ENCODE measurements at places on chromosomes 6 and 20.

GRCh38 chr6:141551318-141551717 lies 581.4 kb upstream of the GJE1 start:
- ATAC-seq: no peak

DNA sequence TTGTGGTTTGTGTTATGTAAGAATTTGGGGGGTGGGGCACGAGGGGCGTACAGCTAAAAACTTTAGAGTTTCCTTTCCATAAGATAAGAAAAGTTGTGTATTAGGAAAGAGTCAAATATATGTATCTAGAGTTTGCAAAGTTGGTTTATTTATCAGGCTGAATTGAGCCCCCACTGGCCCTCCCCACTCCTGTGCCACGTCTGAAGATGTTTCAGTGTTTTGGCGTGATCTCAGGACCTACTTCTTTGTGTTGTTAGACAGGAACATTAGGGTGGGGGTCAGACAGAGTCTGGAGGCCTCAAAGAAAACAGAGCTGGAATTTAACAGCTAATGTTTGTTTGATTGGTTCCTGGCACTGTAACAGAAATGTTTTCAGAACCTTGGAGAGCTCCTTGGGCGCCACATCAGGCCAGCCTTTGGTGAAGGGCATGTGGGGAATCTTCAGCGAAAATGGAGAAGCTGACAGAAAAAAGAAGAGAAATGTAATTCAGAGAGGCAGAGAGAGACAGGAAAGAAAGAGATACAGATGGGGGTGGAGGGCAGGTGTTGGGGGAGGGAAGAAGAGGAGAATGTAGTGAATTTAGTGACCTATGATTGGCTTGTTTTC lies 674 bp downstream of the NRSN1 start:
- peak; percentile 61 for ATAC-seq

- ATAC-seq: no peak
Observed at GRCh38 chr20:16719421-16719820, 10.4 kb upstream of the SNRPB2 start.

DNA sequence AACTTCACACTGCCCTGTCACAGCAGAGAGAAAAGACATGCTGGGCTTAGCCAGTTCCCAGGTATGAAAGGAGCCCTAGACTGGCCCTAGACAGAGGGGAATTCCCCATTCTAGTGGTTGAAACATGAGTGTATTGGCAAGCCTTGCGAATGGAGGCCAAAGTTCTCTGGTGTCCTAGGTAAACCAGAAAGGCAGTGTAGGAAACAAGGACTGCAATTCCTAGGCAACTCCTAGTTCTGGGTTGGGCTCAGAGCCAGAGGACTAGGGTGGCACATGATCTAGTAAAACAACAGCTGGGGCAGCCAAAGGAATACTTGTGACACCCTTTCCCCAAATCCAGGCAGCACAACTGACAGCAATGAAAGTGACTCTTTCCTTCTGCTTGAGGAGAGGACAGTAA lies 265.0 kb upstream of the EPHA7 start:
- ATAC-seq: no peak

- no peak for ATAC-seq
Observed at GRCh38 chr6:134589512-134589911, 271.6 kb upstream of the SGK1 start.

DNA sequence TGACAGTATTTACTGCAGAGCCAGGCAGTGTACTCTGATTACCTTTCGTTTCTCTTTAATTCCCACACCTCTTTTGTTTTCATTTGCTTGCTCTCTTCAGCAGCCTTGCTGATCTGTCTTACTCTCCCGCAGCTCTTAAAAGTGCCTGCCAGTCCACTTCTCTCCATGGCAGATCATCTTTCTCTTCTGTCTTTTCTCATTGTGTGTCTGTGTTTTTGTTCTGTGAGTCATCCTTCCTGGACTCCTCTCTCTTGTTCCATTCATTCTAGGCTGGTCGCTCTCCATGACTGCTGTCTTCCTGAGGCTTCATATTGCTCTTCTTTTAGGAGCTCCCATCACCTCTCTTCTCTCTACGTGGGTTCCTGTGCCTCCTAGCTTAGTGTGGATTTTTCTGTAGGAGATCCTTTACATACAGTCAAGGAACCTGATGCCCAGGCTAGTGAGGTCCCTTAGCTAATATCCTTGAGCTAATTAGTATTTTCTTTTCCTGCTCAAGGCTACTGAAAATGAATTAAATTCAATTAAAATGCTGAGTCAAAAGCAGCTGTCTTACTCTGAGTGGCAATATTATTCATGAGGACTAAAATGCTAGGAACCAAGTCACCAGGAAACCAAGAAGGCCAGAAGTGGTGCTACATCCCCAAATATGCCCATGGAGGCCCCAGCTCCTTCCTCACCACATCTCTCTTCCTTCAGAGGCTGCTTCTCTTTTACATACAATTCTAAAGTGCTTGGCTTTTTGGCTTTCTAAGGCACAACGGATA lies 86.1 kb downstream of the SLX4IP start:
- ATAC-seq: peak; percentile 94

GRCh38 chr20:52852714-52853113 lies 119.4 kb upstream of the TSHZ2 start:
- no peak for ATAC-seq

- ATAC-seq: no peak
Observed at GRCh38 chr6:36985417-36985807, 584 bp downstream of the MTCH1 start.

DNA sequence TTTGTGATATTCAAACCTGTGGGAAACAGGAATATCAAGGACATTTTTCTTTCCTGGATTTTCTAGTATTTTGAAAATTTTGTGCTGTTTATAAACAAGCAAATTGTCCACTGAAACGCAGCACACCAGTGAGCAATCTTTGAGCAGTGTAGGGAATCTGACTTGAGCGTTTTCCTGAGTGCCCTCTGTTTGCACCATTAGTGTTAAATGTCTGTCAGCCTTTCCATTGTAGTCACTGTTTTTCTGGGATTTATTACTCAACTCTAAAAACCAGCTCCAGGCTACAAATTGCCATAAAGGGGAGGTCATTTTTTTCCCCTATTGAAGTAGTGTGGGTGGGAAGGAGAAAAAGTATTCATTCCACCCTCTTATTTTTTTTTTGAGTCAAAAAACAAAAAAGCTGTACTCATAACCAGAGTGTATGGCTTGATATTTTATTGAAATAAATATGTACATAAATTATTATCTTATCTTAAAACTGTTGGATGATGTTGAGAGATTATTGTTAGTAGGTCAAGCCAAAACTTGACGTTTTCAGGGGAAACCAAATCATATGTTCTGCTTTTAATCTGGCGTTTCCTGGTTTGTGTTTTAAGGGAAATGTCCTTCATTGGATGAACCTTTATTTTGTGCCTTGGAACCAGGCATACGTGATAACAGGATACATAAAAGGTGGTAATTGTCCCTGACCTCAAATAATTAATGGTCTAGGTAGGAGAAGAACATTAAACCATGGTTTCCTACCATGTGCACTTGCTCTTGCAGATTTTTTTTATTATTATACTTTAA lies 51.8 kb downstream of the TSHZ2 start:
- ATAC-seq: peak; percentile 90

DNA sequence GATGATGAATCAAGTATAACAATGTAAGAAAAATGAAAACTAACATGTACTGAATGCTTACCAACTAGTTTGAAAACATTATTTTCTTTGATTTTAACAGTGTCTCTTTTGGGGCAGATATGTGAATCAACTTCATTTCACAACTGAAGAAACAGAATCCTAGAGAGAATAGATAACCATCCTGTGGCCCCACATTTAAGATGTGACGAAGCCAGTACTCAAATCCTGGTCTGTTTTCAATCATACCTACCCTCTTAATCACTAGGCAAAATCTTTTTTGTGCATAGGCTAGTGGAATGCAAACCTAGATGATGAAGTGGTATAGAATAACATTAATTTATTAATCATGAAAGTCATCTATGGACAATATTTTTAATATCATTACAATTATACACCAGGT lies 371.6 kb upstream of the EPHA7 start:
- no peak for ATAC-seq

DNA sequence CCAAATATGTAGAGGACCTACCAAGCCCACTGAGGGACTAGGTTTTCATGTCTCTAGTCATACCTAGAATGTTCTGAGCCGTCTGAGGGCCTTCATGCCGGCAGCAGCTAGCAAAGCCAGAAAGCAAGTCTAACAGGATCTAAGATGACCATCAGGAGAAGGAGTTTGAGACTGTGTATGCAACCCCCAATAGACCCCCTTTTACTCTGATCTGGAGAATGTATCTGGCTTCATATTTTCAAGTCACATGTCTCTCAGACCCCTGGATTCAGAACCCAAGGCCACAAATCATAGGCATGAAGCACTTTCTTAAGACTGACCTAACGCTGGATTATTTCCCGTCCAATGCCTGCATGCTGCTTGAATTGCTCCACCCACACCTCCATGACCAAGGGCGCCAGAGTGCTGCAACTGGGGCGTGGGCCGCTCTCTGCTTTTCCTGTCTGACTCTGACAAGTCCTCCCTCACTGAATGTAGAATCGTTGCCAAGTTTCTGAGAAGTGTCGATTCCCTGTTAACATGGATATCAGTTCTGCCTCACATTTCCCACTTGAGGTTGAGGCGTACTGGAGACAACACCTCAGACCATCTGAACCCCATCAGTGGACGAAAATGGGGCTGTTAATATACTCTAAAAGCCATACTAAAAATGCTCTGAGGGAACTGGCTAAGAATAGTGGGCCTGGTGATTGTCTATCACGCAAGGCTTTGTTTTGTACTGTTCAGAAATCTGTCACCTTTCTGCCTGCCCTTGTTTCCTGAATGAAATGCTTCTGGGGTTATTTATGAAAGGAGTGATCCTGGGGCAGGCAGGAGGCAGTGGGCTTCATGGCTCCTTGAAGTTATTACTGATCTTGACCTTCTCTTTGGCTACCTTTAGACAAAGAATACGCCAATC lies 23.9 kb upstream of the ASXL1 start:
- ATAC-seq: peak; percentile 93

DNA sequence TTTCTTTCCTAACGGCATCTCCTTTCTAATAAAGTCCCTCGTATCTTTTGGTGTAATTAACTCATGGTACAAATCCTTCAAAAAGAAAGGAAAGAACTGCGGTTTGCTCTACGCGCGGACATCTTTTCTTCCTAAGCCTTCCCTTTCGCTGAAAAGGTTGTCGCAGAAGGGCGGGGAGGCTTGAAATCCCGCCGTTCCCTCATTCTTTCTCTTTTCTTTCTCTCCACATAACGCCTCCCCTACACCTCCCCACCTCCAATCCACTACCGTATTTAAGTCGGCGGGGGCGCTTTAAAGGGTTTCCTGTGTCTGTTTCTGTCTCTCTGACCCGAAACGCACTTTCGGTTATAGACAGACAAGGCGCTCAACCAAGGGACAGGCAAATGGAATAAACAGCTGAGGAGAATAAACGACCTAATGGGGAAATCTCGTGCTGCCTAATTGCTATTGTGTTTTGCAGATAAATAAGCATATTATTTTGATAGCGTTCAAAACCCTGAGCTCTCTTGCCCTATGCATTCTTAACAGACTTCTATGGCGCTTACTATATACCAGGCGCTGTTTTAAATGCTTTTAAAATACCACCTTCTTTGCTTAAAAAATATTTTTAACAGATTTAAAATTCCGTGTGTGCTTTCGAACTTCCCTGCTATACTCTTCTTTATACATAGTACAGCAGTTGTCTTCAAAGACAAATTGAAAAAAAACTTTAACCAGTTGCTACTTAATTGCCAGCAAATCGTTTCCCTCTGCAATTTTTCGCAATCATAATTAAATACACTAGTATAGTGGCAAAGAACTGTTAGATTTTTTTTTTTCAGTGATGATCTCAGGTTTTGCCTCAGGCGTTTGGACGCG lies 2.5 kb upstream of the HEY2 start:
- ATAC-seq: no peak

GRCh38 chr6:161085246-161085645 lies 93.7 kb downstream of the MAP3K4 start:
- ATAC-seq: no peak

GRCh38 chr6:45830441-45831139 lies 185.1 kb downstream of the CLIC5 start:
- ATAC-seq: no peak

DNA sequence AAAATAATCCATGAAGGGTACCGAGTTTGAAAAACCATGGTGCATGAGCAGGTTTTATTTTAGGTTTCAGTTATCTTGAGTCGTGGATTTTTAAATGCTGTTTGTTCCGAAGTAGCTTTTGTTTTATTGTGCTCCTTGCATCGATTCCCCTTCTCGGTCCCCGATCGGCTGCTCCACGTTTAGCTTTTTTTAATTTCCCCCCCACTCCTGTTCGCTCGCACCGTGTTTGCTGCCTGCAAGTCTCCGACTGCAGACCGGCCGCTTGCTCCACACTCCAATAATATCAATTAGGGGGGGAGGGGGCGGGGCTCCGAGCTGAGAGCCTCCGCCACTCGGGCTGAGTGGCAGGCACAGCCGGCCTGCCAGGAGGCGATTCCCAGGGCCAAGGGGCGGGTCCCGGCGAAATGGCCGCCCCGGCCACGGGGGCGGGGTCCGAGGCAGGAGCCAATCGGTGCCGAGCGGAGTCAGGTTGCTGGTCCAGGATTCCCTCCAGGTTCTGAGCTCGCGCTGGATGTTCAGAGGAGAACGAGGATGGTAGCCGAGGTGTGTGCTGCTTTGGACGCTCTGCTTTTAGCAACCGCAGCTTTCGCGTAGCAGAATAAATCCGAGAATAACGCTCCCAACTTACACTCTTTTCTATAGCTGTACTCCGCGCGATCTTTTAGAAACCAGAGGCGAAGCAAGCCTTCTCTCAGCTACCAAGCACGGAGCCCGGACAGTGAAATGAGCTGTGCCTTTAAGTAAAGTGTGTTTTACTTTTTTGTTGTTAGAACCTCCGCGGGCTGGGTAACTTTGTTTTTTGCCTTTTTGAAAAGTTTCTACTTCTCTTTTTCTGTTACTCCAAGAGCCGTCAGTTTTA lies at the start of gene EPHA7:
TSS of gene EPHA7 (minus strand) at position 256 of the 859 bp plus-strand sequence. CDS start at position 38, 218 bp downstream.
- ATAC-seq: peak; percentile 90

- no peak for ATAC-seq
Observed at GRCh38 chr6:30184417-30185031, 21.2 kb downstream of the TRIM15 start.

GRCh38 chr20:24895898-24896658 lies 53.0 kb upstream of the CST7 start:
- no peak for ATAC-seq

- no peak for ATAC-seq
Observed at GRCh38 chr20:61570646-61571195, 318.7 kb downstream of the CDH4 start.

DNA sequence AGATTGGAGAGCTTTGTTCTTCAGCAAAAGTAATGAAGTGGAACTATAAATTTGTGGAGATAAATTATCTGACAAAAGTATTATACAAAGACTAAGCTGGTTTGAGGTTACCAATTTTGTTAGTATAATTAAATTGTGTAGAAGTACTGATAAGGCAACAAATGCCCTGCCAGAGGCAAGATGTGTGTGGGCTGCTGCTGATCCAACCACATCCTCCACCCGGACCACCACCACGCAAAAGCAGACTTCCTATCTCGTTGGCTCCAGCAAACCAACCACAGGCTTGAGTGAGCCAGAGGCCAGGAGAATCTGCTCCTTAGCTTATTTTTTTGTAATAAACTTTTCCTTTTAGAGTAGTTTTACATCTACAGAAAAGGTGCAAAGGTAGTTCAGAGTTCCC lies 1.1 kb upstream of the MYLK4 start:
- no peak for ATAC-seq

GRCh38 chr6:137353346-137353745 lies 134.2 kb upstream of the IFNGR1 start:
- ATAC-seq: no peak
